ENCODE measurements at places on chromosomes 7 and 10. TPM values are rescaled to one million over a fixed set of nuclear protein-coding genes. Genes with fewer than 3 reads are reported as not detected.

GRCh38 chr7:51055039-51055840, 261.4 kb downstream of the COBL start:
- no peak overlapping the region for H3K4me3 ChIP-seq
- H3K4me1 ChIP-seq = no peaks in the 10 kb centered on the region
- H3K27ac ChIP-seq = no peak overlapping the region
- H3K27me3 ChIP-seq = no peaks in the 10 kb centered on the region

GRCh38 chr7:135270577-135271254, 37.1 kb downstream of the STRA8 start:
- no peak for DNase-seq
- no peak overlapping the region for H3K4me3 ChIP-seq
- H3K27ac ChIP-seq = no peak overlapping the region
- H3K36me3 ChIP-seq = no peaks in the 10 kb centered on the region
- no peaks in the 10 kb centered on the region for H3K4me1 ChIP-seq

Gene HOXA4
- not detected for total RNA-seq

Gene OPALIN
- total RNA-seq = not detected

Gene FAM13C
- total RNA-seq = not detected

Gene PNLIPRP3
- total RNA-seq = not detected

Data from CD4-positive, CD25-positive, alpha-beta regulatory T cell (primary cell).